Stimulated activated CD8-positive, alpha-beta memory T cell treated with anti-CD3 and anti-CD28 coated beads, Interleukin-2, amount 100 ng/mL, for 1 hour (primary cell): ENCODE measurements at places on chromosomes 3 and 15.

DNA sequence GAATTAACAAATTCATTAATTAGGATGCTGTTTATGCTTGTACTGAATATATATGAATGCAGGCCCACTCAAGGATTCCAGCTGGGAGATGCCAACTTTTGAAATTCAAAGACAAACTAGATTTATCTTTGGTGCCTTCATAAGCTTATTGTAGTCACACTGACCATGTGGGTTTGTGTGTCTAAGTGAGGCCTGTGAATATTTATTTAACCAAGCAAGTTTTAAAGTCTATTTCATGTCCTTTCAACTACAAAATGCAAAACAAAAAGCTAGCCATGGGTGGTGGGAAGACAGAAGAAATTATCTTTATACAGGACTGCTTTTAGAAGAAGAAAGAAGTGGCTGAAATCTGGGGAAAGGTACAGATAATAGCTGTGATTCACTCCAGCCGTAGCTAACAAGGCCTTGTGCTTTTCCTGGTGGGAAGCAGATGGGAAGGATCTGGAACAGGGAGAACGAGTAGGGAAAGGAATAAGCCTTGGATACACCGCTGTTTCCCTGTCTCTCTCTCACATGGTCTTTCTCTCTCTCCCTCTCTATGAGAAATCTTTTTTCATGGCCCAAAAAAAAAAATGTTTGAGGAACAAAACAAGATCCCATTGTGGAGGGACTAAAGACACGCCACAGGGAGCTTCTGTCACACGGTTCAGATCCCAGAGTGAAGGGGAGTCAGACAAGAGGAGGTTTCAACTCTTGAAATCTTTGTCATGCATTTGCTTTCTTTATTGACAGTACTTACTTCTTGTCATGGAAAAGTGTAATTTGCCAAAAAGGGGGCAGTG, 225.5 kb downstream of the RORA start:
- DNase-seq, result no peak

- DNase-seq, result no peak
Measured at GRCh38 chr3:116483135-116483534, 37.8 kb upstream of the LSAMP start.

GRCh38 chr3:122066331-122067213, 11.4 kb downstream of the CD86 start:
- DNase-seq, result no peak

- DNase-seq, result no peak
Measured at GRCh38 chr15:32866454-32867312, 148.9 kb downstream of the GREM1 start.

- no peak for DNase-seq
Measured at GRCh38 chr3:14475621-14476020, 64.5 kb downstream of the GRIP2 start.

DNA sequence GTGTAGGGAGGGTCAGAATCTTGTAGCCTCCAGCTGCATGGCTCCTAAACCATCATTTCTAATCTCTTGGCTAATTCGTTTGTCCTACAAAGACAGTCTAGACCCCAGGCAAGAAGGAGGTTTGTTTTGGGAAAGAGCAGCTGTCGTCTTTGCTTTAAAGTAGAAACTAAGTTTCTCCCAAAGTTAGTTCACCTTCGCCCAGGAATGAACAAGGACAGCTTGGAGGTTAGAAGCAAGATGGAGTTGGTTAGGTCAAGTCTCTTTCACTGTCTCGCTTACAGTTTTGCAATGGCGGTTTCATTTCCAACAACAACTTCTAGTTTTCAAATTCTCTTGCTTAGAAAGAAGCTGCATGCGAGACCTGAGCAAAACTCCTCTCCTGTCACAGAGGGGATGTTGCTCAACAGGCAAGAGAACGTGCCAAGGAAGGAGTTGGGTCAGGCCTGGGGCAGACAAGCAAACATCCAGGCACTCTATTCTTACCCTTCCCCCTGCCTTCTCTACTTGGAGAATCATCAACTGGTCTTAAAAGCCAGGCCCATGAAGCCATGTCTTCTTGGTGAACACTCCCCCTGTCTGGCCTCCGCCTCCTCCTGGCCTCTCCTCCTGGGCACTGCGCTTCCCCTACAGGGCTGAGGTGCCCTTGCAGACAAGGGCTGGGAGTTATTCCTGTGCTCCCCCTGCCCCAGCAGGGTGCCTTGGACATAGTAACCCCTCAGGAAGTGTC, 57.6 kb downstream of the TMEM44 start:
- no peak for DNase-seq
